ENCODE measurements at places on chromosomes 5 and 9.

DNA sequence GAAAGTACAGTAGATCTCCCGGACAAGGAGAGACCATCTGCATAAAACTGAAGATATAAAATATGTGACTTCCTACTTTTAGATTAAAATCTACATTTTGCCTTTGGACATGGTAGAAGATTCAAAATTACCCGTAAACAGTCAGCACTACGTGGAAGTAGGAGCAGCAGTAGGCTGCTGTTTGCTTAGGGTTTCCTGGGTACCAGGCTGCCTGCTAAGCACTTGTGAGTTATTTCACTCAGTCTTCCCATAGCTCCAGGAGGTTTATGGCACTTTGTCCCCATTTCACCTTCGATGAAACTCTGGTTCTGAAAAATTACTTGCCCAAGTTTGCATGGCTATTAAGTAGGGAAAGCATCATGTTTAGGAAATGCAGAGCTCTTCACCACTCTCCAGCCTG, 92.6 kb downstream of the STK32A start:
- no peak for DNase-seq

- no peak for DNase-seq
These were observed 356.1 kb downstream of the NTRK2 start for GRCh38 chr9:85025638-85026037.

GRCh38 chr5:144395704-144396103, 225.0 kb downstream of the KCTD16 start:
- no peak for DNase-seq

DNA sequence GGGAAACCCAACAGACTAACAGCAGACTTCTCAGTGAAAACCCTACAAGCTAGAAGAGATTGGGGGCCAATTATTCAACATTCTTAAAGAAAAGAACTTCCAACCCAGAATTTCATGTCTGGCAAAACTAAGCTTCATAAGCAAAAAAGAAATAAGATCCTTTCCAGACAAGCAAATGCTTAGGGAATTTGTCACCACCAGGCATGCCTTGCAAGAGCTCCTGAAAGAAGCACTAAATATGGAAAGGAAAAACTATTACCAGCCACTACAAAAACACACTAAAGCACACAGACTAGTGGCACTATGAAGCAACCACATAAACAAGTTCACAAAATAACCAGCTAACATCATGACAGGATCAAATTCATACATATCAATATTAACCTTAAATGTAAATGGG, 131.1 kb downstream of the OR2K2 start:
- no peak for DNase-seq

- DNase-seq = no peak
These were observed 98.9 kb downstream of the USP20 start for GRCh38 chr9:129934041-129934591.

GRCh38 chr9:124758061-124758460, 13.1 kb downstream of the NR6A1 start:
- no peak for DNase-seq

DNA sequence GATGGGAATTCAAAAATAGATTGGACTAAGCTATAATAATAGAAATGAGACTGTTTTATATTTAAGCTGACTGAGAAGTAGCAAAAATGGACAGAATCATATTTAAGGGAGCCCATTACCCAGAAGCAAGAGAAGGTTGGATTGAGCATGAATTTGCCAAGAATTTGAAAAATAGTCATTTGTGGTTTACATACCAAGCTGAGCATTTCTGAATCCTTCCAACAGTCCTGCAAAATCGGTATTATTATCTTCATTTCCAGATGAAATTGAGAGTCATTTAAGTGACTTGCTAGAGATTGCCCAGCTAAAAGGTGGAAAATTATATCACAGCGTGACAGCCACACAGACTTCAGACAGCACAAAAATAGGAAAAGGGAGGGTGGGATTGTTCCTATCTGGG, 48.4 kb downstream of the TNFSF15 start:
- no peak for DNase-seq

DNA sequence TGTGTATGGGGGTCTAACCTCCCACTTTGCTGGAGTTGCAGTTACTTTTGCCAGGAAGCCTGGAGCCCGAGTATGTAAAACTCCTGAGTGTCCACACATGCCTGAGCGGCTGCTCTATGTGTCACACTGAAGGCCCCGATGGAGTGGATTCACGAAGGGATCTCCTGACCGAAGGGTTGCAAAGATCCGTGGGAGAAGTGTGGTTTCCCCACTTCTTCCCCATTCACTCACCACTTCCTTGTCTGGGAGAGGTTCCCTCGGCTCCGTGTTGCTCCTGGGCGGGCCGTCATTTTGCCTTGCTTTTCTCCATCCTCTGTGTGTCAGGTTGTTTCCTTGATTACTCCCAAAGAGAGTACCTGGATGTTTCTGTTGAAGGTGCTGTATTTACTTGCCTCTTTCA, 16.2 kb upstream of the IL3 start:
- no peak for DNase-seq

GRCh38 chr9:90393365-90394152, 249.1 kb downstream of the DIRAS2 start:
- DNase-seq = no peak

DNA sequence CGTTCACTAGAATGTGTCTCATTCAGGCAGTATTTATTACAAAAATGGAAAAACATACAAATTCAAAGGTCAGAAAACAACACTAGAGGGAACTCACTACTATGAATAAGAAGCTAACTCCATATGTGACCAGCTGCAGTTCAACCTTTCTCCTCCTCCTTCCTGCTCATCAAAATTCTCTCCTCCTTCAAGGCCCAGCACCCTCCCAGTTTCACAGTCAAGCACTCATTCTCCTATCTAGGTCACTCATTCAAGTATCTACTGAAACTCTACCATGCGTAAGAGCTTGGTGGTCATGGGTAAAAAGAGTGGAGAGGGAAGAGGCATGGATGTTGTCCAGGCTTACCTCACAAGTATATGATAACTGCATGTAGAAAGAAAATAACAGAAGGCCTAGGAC, 27.7 kb downstream of the ECPAS start:
- no peak for DNase-seq

GRCh38 chr5:175579742-175580432, 78.0 kb upstream of the HRH2 start:
- DNase-seq = no peak

- DNase-seq = no peak
These were observed 82.7 kb upstream of the OLFM1 start for GRCh38 chr9:135004772-135005171.

- peak; percentile 8 for DNase-seq
These were observed 511.5 kb downstream of the FOXD4L5 start for GRCh38 chr9:64773491-64773931.

DNA sequence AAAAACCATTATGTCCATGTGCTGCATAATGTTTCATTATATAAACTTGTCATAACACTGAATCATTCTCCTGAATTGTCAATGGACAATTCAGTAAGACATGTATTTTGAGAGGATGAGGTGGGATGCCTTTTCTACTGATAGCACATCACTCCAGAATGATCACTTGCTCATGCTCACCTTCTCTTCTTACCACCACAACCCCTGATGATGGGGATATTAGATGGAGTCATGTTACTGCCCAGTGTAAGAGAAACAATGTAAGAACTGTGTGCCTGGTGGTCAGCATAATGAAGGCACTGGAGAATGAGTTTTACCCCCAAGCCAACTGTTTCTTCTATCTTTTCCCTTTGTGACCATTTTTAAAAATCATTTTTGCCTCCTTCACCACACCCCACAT, 198.8 kb downstream of the ADAMTSL1 start:
- DNase-seq = no peak

DNA sequence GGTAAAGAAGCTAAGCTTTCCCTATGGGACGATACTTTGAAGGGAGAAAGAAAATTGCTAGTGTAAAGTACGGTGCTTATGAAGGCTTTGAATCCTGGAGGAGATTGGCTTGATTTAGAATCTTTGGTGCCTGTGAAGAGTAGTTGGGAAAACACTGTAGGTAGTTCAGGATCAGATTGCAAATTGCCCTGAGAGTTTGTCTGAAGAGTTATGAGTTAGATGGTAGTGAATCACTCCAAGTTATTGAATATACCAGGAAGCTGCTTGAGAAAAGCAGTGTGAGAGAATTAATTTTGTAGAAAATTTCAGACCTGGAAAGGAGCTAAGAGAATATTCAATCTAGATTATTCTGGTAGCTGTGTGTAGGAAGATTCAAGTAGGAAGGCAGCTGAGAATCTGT, 11.5 kb downstream of the MAN2A1 start:
- DNase-seq = no peak

- no peak for DNase-seq
These were observed 179.6 kb downstream of the MLLT3 start for GRCh38 chr9:20442461-20443319.

GRCh38 chr9:134964271-134965055, 46.8 kb upstream of the FCN1 start:
- peak; percentile 5 for DNase-seq

DNA sequence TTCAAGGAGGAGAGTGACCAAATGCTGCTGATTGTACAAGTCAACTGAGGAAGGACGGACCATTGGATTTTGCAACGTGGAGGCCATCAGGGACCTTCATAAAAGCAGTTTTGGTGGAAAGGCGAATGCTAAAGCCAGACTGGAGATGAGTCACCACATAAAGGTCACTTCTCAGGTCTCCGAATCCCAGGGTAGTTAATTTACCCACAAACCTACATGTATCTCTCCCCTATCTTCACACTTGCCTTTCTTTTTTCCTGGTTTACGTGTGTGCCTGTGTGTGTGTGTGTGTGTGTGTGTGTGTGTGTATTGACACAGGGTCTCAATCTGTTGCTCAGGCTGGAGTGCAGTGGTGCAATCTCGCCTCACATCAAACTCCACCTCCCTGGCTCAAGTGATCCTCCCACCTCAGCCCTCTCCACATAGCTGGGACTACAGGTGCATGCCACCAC, 4.6 kb upstream of the CTNNA1 start:
- no peak for DNase-seq

DNA sequence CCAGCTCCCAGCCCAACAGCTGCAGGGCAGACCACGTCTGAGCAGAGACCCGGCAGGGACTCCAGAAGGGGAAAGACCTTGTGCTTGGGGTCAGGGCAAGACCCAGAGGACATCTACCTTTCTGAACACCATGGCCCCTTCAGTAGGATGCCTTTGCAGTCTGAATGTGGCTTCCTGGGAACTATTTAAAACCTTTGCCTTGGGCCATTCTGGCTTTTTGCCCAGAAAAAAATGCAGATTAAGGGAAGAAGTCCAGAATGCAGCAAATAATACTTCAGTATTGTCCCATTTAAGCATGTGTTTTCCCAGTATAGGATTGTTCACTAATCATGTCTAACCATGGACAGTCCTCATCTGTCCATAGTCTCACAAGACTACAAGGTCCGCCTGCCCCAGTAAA, 67.5 kb upstream of the ERCC6L2 start:
- DNase-seq = no peak

- DNase-seq = no peak
These were observed 323.3 kb downstream of the ASTN2 start for GRCh38 chr9:117091529-117091928.

DNA sequence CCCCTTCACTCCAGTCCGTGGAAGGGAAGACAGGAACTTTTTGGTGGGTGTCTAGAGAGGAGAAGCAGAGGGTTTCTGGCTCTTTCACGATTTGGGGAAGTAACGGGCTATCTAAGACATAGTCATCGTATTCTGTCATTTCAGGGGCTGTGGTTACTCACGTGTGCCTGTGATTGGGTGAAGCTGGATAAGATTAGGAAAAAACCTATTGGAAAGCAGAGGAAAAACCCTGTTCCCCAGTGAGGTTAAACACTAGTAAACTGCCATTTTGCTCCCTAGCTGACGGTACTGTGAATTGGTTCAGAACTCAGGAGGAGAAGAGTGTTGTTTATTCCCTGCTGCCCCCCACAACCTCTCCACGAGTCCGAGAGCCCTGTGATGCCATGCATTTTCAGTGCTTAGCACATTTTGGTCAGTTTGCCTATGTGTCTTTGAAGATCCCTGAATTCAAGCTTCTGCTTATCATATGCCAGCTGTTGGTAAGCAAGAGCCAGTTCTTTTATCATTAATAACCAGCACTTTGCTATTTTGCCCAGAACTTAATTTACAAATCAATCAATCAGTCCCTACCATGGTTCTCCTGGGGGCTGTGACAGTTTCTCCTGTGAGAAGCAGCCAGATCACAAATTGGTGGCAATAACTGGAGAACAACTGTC, 45.1 kb upstream of the ROR2 start:
- DNase-seq = no peak

DNA sequence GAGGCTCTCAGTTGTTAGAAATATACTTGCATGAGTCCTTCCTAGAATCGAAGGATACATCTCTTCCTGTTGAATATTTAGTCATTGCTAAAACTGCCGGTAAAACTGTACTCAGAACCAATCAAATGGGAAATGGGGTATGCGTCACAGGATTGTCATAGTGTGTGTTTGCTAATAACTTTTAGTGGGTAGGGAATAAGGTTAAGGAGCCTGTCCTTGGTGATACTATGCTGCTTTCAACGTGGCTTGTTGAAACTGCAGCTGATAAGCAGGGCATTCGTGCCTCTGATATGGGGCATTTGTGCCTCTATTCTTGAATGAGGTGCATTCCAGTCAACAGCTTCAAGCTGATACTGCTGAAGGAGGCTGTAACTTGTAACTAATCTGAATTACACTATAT, 26.6 kb downstream of the HABP4 start:
- DNase-seq = no peak

DNA sequence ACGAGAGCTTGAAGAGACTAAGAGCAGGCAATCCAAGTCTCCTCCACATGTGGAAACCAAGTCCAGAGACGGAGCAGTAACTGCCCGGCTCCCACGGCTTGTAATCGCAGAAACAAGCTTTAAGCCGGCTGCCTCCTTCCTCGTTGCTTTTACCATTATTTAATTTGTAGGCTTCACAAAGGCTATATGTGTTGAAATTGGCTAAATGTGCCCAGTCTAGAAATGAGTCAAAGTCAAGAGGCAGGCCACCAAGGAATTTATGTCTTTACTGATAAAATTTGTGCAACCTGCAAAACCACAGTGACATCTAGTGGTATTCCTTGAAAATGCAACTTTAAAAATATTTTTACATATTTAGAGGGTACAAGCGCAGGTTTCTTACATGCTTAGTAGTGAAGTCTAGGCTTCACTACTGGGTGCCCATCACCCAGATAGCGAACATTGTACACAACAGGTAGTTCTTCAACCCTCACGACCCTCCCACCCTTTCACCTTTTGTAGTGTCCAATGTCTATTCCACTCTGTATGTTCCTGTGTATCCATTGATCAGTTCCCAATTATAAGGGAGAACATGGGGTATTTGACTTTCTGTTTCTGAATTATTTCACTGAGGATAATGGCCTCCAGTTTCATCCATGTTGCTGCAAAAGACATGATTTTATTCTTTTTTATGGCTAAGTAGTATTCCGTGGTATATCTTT, 33.5 kb upstream of the EBF1 start:
- no peak for DNase-seq

- DNase-seq = no peak
These were observed 120.9 kb downstream of the SSBP2 start for GRCh38 chr5:81629986-81630385.

GRCh38 chr5:68329554-68330255, 114.1 kb downstream of the PIK3R1 start:
- DNase-seq = no peak

Data from T-helper 17 cell (primary cell).